ENCODE measurements at places on chromosomes 7 and 10.
A peak's percentile ranks its signal among the peaks of the same experiment; 100 is the strongest.

DNA sequence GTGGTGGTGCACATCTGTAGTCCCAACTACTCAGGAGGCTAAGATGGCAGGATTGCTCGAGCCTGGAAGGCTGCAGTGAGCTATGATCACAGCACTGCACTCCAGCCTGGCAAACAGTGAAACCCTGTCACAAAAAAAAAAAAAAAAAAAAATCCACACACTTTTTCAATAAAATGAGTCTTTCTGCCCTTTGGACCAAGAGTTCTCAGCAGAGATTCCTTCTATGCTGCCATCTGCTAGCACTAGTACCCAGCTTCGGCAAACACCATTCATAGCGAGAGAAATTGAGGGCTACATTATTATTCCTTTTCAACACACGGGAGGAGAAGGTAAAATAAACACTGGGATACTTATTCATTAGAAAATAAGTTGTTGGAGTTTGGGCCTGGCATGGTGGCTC, 43.4 kb upstream of the CCDC7 start:
- DNase-seq = no peak

DNA sequence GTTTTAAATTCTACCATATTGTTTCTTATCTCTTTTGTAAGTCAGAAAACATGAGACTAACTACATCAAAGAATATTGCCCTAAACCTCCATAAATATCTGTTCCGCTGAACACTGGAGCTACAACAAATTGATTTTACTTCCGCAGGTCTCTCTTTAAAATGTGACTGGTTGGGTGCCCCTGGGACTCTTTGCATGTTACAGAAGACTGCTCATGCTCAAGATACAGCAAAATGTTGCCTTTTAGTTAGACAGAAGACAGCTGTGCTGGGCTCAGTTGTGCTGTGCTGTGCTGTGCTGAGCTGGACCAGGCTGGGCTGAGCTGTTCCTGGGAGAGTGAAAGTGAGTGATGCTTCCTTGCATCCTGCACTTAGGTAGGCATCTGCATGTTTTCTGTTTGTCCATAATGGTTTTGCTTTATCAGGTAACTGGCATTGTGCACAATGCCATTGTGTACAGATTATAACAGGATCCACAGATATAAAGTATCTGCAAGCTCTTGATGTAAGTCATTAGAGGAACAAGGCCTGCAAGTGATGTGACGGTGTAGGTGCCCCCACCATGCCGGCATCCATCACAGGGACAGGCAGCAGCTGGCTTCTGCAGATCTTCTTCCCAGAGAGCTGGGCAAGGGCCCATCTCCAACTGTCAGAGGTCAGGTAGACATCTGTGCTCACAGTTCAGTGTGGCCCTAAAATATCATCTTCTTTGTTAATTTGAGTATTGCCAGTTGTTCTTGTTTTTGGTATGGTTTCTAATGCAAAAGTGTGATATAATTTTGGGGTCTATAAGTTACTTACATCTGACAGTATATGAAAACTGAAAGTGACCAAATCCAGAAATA, 972.5 kb upstream of the CELF2 start:
- no peak for DNase-seq

DNA sequence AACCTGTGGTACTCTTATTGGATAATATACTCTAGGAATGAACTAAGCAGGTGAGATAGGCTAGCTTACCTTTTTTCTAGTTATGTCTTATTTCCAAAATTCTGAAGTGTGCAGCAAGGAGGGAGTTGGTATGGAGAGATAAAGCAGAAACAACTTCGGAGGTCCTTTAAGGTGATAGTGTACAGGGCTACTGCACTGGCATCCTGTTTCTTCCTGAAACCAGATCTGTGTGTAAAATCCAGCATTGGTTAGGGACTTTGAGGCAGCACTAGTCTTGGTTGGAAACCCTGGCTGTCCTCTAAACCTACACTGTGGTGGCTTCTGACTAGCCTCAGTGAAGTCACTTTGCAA, 66.9 kb upstream of the STRIP2 start:
- no peak for DNase-seq

DNA sequence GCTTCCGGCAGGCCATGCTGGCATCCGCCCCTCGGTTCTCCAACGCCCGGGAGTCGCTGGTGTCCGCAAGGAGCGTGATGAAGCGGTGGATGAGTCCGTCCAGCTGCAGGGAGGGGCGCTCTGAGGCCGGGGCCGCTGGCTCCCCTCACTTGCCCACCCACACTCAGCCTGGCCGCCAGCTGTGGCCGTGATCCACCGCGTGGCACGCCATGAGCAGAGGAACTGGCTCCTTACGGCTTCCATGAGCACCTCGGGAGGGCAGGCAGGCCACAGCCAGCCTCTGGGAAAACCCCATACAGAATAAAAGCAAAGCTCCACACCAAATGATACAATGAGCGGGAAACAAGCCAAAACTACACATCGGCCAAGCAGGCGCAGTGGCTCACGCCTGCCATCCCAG, 15.5 kb upstream of the MICALL2 start:
- DNase-seq = no peak

- no peak for DNase-seq
Measured at GRCh38 chr10:4066581-4067390, 281.8 kb upstream of the KLF6 start.

- DNase-seq = no peak
Measured at GRCh38 chr7:114519240-114519639, 104.6 kb downstream of the FOXP2 start.

DNA sequence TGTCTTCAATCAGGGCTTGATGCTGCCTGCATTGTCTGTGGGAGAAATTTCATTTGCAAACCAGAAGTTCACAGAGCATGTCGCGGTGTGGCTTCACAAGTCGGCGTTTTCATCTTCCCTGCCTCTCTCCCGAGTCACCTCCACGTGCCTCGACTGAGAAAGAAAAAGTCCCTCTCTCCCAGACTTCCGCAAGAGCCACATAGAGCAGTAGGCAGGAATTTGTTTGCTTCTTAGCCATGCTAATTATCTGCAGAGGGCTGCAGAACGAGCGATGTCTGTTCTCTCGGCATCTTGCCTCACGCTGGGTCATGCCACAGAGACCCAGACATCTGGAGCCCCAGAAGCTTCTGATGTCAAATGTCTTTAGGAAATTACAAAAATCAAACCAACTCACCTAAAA, 272.2 kb downstream of the TCF7L2 start:
- no peak for DNase-seq

- no peak for DNase-seq
Measured at GRCh38 chr7:140541513-140542227, 62.4 kb upstream of the MKRN1 start.

DNA sequence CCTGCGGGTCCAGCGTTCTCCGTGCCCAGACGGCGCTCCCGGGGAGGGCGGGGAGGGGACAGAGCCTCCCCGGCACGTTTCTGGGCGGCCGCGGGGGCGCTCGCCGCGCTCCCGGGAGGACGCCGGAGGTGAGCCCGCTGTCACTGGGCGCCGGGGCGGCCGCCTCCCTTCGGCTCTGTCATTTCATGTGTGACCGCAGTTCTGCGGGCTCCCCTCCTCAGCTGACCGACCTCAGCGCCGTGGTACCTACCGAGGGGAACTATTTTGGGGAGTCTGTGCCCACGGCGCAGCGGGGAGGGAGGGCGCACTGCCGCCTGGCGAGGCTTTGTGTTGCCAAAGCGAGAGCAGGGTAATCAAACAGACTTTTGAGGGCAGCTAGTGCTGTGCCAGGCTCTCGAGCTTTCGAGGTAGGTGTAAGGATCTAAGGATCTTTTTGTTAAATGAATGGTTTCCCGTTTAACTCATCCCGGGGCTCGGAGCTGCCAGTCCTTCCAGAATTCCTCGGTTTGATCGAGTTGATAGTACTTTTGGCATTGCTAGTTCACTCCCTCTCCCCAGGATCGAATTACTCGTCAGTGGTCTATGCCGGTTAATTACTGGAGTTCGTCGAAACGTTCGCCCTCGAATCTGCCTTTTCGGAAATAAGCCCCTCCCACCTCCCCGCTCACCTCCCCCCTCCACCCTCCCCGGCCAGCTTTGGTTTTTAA, 1.9 kb downstream of the ARID5B start:
- DNase-seq = peak; percentile 59

DNA sequence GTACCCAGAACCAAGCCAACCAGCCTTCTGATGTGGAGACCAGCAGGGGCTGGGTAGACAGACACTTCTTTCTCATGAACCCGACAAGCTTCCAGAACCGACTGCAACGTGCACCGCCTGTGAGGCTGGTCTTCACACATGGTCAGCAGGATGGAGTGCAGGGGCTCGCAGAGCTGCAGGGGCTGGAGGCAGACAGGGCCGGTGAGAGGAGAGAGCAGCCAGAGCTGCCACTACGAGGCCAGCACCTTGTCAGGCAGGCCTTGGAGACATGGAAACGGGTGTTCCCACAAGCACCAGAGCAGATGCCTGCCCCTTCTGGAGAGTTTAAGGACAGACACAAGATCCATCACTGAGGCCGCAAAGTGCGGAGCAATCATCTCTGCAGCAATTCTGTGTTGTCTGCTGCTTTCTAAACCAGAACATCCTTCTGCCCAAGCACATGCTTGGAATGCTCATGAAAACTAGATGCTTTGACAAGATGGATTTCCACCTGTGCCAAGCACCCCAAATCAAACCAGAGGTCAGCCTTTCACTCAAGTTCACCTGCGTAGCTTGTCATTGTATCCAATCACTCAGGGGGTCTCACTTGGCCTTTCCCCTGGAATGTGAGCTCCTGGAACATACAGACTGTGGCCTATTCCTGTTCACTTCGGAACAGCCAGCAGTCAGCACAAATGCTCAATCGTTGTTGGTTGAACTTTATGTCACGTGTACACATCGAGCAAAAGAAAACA, 32.2 kb downstream of the FRMPD2 start:
- DNase-seq = no peak

DNA sequence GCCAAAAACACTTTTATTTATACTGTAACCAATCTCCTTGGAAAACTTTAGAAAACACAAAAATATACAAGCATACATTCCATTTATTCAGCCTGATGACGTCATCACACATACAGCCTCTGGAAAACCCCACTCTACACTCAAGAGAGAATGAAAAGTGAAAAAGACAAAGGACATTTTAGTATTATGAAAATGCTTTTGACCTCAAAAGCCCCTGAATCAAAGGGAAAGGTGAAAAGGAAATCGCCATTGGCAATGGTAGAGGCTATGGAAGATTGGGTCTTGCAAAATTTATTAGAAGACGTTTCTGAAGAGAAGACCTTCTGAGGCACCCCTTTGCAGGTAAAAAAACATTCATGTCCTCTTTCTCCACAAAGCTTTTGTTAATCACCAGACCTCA, 82.9 kb upstream of the STRIP2 start:
- no peak for DNase-seq

GRCh38 chr10:111967547-111967946, 216.0 kb downstream of the GPAM start:
- DNase-seq = no peak

- DNase-seq = no peak
Measured at GRCh38 chr10:761376-761775, 71.9 kb upstream of the DIP2C start.

DNA sequence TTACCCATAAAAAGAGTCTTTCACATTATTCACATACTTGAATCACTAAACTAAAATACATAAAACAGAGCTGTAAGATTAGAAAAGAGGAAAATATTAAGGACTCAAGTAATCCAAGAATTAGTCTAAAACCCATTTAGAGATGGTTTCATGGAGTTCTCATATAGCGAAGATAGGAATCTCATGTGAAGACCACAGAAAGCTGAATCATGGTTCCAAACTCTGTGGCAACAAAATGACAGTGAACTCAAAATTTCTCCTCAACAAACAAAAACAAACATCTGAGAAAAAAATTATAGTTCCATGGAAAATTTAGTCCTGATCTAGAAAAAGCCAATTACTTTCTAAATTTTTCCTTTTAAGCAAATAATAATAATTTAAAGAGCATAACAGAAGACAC, 34.6 kb downstream of the BAZ1B start:
- no peak for DNase-seq

DNA sequence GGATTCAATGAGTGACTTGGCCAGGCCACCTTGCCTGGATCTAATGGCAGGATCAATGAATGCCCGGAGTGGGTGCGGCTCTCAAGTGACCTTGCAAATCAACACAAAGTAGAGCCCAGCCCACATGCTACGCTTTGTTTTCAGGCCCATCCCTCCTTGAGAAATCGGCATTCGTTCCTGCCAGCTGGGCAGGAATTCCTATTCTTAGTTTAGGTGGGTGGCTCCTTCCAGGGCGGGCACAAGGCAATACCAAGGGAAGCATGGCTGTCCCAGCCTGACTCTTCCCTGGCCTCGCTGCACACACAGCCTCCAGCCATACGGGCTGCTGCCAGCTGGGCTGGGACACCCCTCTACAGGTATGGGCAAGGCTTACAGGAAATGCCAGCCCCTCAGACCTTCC, 119.3 kb downstream of the SH3PXD2A start:
- DNase-seq = no peak

DNA sequence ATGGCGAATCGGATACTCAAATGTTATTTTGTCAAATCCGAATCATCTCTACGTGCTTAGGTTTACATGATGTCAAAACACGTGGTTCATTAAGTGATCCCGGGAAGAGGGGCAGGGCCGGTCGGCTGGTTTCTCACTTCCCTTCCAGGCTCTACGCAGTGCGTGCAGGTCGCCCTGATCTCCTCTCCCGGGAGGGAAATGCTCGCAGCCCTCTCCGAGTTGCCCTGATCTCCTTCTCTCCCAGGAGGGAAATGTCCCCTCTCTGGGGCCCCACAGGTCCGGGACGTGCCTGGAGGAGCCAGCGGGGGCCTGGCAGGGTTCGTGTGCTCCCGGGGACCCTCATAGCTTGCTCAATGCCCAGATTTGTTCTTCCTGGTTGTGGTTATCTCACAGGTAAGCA, 202.7 kb downstream of the DNAJB6 start:
- DNase-seq = no peak

DNA sequence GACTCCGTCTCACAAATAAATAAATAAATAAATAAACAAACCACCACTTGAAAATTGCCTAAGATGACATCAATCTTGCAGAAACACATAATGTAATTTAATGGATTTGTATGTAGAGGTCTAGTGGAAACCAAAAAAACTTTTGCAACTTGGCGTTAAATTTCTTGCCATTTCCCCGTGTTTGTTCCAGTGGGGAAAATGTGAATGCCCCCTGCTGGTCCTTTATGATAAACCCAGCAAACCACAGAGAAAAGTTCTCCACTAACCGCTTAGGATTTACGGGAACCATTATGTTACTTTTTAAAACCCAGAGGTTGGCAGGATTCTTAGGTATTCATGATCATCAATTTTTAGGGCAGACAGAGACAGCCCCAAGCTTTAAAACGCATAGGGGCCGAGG, 32.5 kb downstream of the LAMB4 start:
- no peak for DNase-seq

DNA sequence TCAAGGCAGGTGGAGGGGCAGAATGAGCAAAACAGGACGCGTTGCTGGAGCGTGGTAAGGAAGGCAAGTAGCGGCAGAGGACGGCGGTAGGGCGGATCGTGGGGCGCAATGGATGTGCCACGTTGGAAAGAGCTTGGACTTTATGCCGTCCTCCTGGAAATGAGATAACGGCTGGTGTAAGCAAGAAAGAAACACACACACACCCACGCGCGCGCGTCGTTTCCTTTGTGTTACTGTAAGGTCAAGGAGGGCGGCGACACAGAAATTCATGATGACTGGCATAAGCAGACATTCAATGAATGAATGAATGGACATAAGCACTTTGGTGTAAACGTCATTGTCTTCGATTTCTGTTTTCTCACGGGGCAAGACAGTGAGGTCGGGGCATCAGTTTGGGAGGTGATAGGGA, 683 bp upstream of the ENTPD7 start:
- DNase-seq = peak; percentile 63
